ENCODE measurements at places on chromosomes 4 and X.

DNA sequence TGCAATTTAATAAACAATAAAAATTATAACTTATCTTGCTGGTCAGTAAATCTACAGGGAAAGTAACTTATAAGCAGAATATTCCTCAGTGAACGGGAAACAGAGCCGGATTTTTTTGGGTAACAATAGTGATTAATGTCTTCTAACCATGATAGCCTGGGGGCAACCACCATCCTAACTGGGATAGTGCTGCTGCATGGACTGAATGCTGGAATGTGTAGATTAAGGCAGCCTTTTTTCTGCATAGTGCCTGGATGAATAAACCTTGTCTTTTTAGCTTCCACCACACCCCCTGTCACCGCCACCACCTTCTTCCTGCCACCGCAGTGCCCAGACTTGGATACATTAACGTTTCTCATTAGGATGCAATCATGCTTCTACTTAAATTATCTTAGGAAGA is 83.6 kb upstream of the LNX1 start:
- DNase-seq, result no peak

DNA sequence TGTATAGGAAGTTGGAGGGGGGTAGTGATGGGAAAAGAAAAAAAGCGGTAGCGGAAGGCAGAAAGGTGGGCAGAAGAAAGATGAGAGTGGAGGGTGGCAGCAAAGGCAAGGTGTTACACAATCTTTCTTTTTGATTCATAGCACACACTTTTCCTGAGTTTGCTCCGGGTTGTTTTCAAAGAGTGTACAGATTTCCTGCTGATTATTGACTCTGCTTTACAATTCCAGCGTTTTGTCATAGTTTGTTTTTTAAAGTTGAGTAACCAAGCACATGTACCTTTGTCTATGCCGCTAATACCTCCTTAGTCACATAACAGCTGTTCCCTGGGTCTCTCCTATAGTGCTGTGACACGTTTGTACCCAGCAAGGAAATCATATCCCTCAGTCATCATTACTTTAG is 50.3 kb downstream of the AGA start:
- no peak for DNase-seq

- no peak for DNase-seq
These were observed 140.3 kb upstream of the SH3RF1 start for GRCh38 chr4:169410839-169411770.

DNA sequence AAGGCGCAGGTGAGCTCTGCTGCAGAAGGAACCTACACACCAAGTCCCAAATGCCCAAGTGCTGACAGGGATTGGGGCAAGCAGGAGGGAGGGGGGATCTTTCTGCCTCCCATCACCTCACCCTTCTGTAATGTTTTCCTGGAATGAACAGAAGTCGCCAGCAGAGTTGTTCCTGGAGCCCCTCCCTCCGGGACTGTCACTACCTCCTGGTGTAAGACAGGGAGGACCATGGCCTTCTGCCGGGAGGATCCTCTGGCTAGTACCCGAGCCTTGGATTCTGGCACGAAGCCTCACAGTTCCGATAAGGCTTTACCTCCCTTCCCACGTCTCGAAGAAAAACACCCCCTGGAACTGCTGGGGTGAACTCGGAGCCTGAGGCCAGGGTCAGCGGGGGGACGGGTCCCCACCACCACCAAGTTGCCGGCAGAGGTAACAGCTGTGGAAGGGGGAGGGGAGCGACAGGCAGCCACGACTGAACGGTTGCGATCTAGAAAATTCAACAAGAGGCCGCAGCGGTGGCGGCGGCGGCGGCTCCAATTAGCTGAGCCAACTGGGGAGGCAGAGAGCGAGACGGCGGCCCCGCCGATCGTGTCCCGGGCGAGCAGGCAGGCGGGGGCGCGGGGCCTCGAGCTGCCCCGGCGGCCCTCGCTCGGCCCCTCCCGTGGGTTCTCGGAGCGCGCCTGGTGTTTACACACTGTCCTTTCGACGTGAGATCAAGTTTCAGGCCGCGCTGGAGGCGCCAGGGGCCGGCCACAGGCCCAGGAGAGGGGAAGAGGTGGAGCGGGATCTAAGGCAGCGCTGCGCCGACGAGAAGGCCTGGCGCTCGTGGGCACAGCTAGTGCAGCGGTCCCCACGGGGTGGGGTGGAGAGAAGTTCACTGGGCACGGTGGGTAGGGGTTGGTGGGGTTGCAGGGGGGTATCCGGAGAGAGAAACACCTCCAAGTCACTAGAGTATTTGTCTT is 53.7 kb upstream of the BCOR start:
- no peak for DNase-seq

DNA sequence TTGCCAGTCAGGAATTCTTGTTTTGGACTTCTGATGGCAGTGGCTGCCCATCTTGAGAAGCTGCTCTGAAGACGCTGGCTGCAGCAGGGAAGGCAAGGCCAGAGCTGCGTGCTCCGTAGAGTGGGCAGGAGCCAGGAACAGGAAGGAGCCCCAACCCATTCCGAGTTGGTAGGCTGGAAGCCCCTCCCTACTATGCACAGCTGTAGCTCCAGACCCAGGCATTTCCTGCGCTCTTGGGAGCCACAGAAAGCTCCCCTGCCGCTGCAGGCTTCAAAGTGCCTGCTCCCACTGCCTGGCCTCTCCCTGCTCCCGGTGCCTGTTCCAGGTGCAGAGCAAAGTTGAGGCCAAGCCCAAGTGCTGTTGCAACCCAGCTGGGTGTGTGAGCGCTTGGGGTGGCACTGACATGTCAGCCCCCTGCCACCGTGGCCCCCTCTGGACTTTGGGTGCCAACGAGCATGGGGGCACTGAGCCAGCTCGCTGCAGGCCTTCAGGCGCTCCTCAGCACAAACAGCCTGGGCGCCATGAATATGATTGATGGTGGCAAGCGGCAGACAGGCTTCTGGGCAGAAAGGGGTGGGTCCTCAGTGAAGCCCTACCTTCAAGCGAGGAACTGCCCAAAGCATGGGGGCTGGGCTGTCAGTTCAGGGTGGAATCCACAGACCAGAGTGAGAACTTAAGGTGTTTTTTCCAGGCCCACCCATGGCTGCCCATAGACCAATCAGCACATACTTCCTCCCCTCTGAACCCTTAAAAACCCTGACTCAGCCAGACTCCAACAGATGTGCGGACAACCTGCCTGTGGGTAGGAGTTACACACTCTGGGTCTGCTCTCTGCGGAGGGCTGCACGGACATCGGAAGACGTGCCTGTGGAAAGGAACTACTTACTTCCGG is 677.2 kb upstream of the INTU start:
- DNase-seq, result no peak

- DNase-seq, result no peak
These were observed 217.5 kb downstream of the DHRSX start for GRCh38 chrX:2283111-2283859.

DNA sequence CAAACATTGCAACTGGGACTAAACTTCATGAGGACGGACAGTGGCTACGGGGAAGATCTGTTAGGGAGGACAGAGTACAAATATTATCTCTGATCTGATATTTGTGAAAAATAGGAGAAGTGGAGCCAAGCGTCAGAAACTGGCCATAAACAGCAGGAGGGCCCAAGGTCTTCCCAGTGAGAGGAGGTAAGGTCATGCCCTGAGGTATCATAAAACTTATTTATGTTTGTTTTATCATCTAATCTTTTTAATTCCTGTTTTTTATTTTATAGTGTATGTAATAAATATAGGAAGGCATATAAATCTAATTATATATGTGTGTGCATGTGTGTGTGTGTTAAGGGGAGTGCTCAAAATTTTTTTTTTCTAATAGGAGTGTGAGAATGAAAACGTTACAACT is 51.8 kb downstream of the RAI2 start:
- DNase-seq, result no peak

- DNase-seq, result no peak
These were observed 65.7 kb upstream of the MID1 start for GRCh38 chrX:10685923-10686595.

- DNase-seq, result no peak
These were observed 453.1 kb downstream of the CCSER1 start for GRCh38 chr4:90580326-90580725.

DNA sequence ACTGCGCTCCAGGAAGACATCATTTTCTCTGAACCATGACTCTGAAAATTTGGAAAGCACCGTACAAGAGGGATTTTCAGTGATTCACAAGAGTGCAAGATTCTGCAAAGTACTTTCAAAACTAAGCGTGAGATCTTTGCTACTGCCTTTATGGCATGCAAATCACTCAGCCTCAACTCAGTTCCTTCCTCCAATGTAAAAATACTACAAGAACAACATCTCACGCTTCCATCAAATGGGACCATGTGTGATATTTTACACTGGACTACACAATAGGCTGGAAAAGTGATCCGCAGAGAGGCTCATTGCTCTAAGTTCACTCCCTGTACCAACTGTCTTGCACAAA is 674 bp upstream of the IL15 start:
- DNase-seq, result no peak

- DNase-seq, result no peak
These were observed 64.2 kb upstream of the DIPK2B start for GRCh38 chrX:45264865-45265264.

DNA sequence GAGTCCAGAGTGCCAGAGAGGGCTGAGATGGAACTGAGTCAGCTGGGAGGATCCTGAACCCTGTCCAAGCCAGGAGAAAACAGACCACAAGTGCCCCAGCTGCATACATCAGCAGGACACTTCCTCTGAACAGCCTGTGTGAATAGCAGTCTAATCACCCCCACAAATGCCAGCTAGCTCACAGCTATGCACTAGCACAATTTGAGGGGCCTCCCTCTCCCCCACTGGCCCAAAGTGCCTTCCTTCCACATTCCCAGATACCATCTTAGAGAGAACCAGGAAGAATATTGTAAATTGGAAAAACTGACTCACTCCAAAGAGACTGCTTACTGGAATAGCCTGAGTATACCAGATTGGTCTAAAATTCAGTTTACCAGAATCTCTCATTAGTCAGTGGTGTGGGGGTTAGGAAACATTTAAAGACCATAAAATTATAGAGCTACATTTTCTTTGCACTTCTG is 292.6 kb upstream of the KLF3 start:
- no peak for DNase-seq

GRCh38 chr4:185811509-185812364 is at the start of gene SORBS2:
Gene SORBS2, minus strand, starts transcription at chr4:185812194. Its CDS starts 121,623 bp downstream, at chr4:185690571.
- DNase-seq, result no peak

DNA sequence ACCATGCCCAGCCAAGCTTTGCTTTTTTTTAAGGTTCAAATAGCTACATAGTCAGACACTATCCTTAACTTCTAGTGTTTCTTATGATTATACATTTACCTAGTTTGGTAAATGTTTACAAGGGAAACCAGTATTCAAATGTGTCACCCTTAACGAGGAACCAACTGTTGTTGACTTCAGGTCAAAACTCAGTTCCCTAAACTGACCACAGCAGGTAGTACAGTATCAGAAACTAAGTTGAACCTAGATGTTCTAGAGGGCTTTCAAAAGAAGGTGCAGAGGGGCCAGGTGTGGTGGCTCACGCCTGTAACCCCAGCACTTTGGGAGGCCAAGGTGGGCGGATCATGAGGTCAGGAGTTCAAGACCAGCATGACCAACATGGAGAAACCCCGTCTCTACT is 11.3 kb downstream of the GPC4 start:
- DNase-seq, result no peak

GRCh38 chr4:20509315-20509714 is 190.9 kb upstream of the PACRGL start:
- DNase-seq, result no peak

DNA sequence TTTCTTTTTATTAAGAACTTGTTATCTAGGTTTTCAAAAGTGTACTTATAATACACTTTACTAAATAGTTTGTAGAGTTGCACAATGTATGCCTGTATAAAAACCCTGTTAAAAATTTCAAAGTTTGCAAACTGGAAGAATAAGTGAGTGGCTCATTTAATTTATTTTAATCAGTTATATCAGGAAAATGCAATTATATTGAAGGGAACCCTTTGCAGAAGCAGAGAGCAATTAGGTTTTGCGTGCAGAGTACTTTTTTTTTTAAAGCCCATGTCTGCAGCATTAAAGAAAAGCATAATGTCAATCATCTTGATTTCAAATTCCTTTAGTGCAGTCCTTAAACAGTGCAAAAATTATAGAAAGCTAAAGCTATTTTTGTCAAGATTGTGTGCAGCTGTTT is 271.3 kb upstream of the LDB2 start:
- no peak for DNase-seq

GRCh38 chr4:158079661-158080060 is 93.2 kb downstream of the GASK1B start:
- DNase-seq, result no peak

- no peak for DNase-seq
These were observed 85.1 kb upstream of the SHOX start for GRCh38 chrX:545452-545885.

- no peak for DNase-seq
These were observed 50.5 kb downstream of the PSAPL1 start for GRCh38 chr4:7384003-7384928.

GRCh38 chrX:16067886-16068515 is 55.4 kb upstream of the GRPR start:
- no peak for DNase-seq

DNA sequence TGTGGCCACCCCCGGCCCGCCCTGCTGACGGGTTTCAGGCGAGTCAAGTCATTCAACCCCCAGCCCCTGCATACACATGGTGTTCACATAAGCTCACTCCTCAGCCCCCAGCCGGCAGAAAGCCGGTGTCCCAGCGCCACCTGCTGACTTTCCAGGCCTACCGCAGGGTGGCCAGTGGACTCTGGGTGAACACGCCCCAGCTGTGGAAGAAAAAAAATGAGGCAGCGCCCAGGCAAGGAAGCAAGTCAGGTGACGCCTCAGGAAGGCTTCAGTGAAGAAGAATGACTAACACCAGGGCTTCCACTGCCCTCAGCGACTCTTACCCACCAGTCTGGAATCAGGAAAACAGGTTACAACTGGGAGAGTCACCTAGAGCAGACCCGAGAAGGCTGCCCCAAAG is 15.8 kb downstream of the BCAP31 start:
- DNase-seq, result no peak

DNA sequence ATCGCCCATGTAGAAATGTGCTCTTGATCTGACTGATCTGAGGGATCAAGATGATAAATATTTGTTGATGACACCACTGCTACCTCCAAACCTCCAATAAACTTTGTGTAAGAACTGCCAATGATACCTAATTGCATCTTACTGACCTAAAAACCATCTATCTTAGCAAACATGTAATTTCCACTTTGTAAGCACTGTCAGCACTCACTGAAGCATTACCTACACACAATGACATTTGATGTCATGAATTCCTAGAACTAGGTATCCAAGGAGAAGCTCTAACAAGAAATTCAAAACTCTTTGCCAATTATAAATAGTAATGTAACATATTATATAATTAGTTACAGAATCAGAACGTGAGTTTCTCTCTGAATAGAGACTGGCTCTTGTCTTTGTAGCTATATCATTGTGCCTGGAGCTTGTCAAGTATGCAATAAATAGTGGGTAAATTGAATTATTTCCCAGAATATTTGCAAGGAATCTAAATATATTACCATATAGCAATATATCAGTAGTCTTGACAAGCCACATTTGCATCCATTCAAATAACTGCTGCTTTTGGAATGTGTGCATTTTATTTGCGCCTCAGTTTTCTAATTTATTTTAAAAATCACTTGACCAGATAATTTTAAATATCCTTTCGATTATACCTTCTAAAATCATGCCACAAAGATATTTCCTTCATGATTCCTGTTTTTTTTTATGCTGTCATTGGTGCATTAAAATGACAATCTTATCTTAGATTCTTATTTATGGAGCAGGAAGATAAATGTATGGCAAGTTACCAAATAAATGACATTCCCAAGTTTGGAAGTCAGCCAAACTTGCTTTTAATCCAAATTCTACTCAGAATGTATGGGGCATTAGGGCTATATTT is 232.3 kb upstream of the NEIL3 start:
- no peak for DNase-seq
